ENCODE measurements at places on chromosomes 7 and 10.

DNA sequence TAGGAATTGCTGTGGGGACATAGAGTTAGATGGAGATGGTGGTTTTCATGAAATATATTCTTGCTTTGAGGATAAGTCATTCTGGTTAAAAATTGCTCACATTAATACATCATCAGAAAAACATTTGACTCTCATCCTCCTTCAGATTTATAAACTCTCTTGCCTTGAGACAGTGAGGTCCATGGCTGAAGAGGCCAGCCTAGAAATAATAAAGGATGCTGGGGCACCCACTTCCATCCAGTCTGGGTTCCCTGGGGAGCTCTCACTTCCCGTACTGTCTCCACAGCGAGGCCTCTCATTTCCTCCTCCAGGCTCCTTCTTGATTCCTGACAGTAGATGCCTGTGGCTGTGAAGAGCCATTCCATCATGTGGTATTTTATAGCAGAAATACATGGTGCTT lies 73.3 kb upstream of the PRKG1 start:
- no peak for DNase-seq

- peak; percentile 76 for DNase-seq
Measured at GRCh38 chr10:78974617-78975317, 94.0 kb upstream of the ZMIZ1 start.

GRCh38 chr7:105519353-105519752 lies 2.7 kb downstream of the PUS7 start:
- no peak for DNase-seq

DNA sequence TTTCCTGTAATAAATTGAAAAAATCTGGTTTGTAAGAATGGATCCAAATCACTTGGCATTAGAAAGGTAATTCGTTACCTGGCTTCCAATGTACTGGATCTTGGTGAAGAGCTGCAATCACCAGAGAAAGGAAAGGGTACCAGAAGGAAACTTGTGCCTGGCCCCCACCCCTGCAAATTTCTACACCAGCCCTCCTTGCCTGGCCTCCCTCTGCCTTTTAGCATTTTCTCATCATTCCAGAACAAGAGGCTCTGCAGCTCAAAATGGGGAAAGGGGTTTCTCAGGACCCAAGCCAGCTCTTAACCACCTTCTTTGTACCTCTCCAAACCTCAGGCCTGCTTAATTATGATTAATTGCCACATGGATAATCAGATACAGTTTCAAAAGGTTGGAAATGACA lies 612.8 kb upstream of the MGMT start:
- DNase-seq, result no peak

DNA sequence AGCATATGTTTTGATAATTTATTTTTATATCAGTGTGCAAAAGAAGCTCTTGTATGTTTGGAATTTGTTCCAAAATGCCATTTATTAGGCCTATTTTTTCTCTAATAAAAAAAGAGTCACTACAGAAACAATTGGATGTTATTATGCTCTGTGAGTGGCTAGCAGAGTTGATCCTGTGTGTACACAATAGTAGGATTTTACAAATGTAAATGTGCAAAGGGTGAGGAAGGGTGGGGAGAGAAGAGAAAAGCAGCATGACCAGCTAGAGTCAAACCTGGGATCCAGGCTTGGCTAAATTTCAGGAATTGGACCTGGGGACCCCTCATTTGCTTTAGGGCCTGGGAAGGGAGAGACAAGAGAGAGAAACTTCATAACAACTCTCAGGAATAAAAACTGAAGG lies 32.5 kb downstream of the SEMA3A start:
- no peak for DNase-seq

- DNase-seq, result no peak
Measured at GRCh38 chr10:29205787-29206186, 83.1 kb upstream of the LYZL1 start.

- no peak for DNase-seq
Measured at GRCh38 chr7:103148131-103148993, 537 bp downstream of the NAPEPLD start.

GRCh38 chr10:10630281-10630680 lies 387.4 kb upstream of the CELF2 start:
- DNase-seq, result no peak

GRCh38 chr7:45219130-45219529 lies 61.5 kb downstream of the RAMP3 start:
- DNase-seq, result no peak

- DNase-seq, result no peak
Measured at GRCh38 chr10:59176241-59177030, at the start of gene PHYHIPL. TSS of gene PHYHIPL (plus strand) at chr10:59176643. CDS start at chr10:59176854, 211 bp downstream.

- no peak for DNase-seq
Measured at GRCh38 chr7:30714129-30714528, 31.9 kb upstream of the CRHR2 start.

DNA sequence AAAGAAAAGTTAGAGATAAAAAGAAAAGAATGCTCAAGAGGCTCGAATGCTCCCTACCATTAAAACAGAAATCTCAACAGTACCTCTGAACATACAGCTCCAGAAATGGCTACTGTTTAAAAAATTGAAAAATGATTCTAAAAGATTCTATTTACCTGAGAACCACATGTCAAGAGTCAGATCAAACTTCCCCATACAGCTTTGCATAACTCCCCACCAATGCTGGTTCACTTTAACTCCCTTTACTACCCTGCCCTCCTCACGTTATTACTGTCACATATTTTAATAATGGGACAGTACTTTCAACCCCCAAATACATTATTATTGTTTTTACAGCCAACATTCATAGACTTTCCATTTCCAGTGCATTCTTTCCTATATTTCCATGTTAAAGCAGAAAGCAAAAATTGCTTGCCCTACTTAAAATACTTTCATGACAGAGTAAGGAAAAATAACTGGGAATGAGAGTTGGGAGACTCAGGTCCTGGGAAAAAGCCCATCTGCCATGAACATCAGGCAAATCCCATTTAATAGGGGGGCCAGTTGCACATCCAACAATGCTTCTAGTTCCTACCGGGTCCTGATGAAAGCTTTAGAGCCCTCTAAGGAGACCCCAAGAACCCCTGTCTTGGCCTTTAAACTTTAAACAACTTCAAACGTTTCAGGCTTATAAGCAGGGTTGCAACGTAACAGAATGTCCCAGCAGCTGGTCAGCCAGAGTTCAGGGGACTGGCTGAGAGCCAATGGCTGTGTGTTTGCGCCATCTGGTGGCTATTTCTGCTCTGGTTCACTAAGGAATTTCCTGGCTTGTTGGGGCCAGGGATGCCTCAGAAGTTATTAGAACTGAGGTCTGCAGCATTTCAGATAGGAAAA lies 247.4 kb downstream of the ELMO1 start:
- peak; percentile 50 for DNase-seq

GRCh38 chr10:92997620-92998019 lies 63.0 kb upstream of the CYP26C1 start:
- DNase-seq, result no peak

GRCh38 chr10:11311027-11311426 lies 293.4 kb downstream of the CELF2 start:
- DNase-seq, result no peak

DNA sequence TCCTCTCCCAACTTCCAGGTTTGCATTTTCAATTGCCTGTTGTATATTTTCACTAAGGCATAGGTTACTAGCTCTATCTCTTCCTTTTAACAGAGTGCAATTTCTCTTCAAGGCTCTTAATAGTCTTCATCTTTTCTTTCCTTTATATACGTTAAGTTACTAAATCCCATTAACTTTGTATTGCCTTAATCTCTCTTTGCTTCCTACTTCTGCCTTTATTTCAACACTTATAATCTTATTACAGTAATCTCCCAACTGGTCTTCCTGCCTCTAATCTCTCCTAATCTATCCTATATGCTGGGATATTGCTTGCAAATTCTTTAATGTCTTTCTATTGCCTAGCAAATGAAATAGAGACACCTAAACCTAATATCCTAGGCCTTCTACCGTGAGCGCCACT lies 26.1 kb downstream of the ST7 start:
- no peak for DNase-seq

DNA sequence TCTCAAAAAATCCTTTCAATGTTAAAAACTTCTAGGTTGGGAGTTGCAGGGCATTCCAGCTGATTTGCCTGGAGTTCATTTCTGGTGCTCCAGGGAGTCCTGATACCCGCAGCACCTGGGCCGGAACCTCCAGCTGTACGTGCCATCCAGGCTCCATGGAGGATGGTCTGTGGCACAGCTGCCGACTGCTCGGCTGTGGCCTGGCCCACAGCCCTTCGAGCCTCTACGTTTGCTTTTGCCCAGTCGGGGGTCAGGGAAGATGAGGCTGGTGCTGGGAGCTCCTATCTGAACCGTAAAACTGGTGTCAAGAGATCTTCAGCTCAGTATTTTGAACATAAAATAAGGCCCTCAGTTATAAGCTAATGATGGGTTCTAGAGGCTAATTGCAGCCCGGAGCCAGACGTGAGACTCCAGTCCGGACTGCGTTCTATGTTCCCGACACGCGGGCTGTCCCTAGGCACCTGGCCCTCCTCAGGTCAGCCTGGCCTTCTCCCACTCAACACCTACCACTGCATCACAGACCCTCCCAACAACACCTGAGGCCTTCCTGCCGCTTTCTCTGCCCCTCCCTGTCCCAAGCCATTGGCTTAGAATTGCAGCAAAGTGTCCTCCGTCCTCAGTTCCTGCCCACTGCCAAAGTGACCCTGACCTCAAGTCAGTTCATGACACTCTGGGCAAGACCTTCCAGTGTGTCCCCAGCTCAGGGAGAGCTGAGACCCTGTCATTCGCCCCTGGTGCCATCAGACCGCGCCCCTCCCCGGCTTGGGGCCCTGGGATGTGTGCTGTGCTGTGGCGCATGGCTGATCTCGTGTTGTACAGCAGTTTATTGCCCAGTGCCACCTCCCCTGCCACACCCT lies 64.2 kb upstream of the DNAJB6 start:
- no peak for DNase-seq

GRCh38 chr10:8393531-8393930 lies 339.0 kb downstream of the GATA3 start:
- DNase-seq, result no peak

DNA sequence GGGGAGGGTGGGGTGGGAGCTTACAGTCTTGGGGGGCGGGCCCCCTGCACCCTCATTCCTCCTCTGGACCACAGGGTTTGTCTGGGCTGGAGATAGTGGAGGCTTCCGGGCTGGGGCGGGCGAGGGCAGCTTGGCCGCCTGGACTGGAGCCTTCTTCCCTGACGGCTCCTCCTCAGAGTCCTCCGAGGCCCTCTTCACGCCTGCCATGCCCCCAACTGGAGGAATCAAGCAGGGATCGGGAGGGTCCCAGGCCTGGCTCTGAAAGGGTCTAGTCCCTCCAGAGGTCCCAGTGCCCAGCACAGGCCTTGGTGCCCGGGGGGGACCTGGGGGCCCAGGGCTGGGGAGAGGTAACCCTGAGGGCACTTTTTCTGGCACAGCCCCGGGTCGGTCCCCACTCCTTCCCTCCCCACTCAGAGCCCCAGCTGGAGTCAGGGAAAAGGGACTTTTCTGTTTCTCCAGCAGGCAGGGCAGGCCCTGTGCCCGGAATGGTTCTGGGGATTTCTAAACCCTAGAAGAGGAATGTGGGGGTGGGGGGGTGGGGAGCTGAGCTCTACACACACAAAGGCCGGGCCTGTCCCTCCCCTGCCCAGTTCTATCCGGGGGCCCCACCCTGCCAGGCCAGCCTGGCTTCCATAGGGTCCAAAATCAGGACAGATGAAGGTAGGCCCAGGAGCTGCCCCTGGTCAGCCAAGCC lies 11.6 kb downstream of the MICALL2 start:
- DNase-seq, result no peak

DNA sequence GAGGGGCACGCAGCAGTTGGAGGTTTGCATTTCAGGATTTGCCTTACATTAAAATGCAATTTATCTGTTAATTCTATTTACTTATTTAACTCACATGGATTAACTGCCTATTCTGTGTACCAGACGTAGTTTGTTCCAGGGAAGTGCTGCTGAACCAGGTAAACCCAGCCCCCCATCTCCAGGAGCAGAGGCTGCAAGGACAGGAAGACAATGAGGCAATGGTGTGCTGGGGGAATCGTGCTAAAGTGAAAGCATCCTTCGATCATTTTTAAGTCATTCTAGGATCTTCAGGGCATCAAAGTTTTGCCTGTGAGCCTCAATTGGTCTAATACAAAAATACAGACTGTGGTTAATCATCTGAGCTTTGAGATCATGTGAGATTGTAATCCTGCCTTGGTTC lies 166.4 kb downstream of the DNAJB6 start:
- DNase-seq, result no peak

GRCh38 chr7:120060875-120061274 lies 212.1 kb upstream of the KCND2 start:
- no peak for DNase-seq

DNA sequence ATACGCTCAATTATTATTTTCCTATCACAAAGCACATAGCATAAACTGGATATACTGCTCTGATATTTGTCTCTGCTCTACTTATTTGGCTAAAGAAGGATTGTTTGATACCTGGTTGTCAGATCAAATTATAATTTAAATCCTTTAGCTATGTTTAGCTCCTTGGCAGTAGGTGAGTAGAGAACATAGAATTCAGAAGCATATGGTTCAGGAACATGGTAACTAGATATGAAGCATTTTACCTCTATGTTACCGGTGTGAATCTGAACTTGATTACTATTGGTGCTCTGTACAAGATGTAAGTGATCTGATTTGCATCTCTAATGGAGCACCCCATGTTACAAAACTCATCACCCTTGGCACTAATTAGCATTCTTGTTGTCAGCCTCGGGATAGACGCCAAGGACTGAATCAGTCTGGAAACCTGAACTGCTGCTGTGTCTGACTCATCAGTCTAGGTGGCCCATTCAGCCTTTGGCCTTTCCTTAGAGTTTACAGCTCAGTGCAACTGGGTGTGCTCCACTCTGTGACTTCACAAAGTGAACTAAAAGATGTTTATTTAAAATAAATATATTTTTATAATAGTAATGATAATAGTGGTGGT lies 12.3 kb upstream of the MYPN start:
- DNase-seq, result no peak

DNA sequence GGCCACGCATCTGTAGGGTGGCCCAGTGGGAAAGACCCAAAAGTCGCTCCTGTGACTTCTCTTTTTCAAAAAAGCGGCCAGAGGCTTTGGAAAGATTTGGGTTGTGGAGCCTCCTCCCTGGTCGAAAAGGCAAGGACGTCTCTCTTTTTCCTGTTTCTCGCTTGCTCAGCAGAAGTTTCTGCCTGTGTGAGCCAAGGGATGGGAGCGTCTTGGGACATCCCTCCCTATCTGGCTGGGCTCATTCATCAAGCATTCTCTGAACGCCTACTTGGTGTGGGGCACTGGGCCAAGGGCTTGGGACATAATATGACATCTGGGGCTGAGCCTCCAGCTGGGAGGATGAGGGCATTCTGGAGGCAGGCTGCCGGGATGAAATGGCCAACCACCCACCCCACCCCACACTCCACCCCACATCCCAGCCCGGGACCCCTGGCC lies 120.9 kb downstream of the C10orf105 start:
- DNase-seq, result no peak

GRCh38 chr7:6618621-6619020 lies 3.2 kb downstream of the ZNF853 start:
- DNase-seq, result no peak

DNA sequence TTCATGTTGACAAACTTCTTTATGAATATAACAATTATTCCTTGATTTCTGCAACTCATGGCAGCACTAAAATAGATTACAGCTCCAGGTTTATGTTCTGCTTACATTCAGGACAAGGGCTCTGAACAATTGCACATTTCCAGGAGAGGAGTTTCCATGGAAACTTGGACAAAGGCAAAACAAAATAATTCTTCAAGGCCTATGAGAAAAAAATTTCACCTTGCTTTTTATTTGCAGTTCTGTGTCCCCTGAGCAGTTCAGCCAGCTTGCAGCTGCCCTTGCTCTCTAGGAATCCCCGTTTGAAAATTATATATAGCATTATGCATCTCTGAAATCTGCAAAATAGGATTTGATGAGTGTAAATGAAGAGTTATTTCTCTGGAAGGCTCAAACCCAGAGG lies 71.7 kb downstream of the ARL4A start:
- DNase-seq, result no peak
